ENCODE measurements at places on chromosomes 5 and 9.
A peak's percentile ranks its signal among the peaks of the same experiment; 100 is the strongest.

DNA sequence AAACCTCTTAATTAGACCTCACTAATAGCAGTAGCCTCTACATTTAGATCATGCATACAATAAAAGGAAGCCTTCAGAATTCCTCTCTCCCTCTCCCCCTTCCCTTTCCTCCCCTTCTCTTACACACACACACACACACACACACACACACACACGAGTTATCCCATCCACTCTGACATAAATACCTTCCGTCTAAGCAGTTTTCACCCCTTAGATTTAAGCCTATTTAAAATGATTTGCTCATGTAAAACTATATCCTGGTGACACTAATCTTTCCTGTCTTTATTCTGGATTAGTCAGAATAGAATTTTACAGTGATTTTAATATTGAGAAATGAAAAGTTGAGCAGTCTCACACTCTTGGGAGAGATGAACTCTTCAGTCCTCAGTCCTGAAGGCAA is 35.0 kb downstream of the PRELID2 start:
- DNase-seq: no peak

DNA sequence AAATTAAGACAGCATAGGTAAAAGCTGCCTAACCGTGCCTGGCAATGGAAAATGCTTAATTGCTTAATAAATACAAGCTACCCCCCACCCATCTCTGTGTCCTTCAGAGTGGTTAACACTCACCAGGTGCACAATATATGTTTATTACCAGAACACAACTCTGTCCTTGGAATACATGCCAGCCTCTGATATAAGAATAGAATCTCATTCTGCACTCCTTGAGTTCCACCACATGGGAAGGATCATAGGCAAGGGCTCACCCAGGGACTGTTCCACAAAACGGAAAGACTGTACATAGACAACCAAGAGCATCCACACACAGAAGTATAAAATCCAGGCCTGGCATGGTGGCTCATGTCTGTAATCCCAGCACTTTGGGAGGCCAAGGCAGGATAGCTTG is 91.4 kb downstream of the STRBP start:
- DNase-seq: no peak

- peak; percentile 10 for DNase-seq
Measured at GRCh38 chr5:219460-219863, 1.3 kb downstream of the SDHA start.

DNA sequence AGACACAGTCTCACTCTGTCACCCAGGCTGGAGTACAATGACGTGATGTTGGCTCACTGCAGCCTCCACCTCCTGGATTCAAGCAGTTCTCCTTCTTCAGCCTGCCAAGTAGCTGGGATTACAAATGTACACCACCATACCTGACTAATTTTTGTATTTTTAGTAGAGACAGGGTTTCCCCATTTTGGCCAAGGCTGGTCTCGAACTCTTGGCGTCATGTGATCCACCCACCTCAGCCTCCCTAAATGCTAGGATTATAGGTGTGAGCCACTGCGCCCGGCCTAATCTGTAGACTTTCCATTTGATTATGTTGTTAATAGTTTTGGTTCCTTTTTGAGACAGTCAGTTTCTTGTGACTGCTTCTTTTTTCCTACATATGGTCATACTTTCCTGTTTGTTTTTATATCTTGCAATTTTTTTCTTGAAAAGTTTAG is 31.0 kb downstream of the MTREX start:
- no peak for DNase-seq

GRCh38 chr9:93437996-93438395 is 13.5 kb upstream of the FAM120A start:
- no peak for DNase-seq
